T-helper 1 cell (primary cell): ENCODE measurements at places on chromosomes 7 and 10.
A peak's percentile ranks its signal among the peaks of the same experiment; 100 is the strongest.

DNA sequence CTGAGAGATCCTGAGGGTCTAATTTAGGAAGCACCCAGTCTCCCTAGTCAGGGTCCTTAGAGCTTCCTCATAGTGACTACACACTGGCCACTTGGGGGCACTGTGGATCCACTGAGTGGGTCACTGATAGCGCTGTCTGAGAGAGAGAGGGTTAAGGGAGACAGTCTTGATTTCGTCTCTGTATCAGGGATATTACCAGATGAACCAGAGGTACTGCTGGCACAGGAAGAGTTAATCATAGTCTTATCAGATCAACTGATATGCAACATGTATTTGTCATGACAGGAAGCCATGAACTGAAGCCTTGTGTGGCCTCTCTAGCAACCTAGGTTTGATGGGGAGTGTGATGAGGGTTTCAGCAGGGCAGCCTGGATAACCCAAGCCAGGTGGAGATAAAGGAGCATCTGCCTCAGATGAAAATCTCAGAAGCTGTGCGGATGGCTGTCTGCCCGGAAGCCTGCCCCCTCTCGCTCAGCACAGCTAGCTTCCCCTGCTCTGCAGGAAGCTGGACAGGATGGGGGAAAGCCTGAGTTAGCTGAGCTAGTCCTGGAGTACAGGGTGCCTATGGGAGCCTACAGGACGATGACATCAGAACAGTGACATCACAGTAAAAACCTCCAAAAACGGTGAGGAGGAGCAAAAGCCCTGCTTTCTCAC, 214.0 kb upstream of the PRSS1 start:
- DNase-seq = peak; percentile 50

GRCh38 chr7:17255926-17256325, 42.5 kb upstream of the AHR start:
- DNase-seq = no peak

DNA sequence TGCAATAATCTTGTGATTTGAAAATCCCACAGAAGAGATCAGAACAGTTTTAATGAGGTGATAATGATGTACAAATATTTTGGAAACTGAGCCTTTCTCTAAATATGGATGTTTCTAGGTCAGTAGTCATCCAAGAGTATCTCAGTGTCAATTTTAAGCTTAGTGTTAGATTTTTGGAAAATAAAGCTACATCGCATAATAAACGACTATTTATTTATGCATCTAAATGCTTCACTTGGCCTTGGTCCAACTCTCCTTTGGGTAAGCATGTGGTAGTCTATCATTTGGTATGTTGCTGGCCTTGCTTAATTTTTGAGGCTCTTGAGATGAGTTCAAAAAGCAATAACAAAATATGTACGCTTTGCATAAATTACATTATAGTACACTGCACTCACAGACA, 5.4 kb upstream of the PPP1R9A start:
- no peak for DNase-seq

DNA sequence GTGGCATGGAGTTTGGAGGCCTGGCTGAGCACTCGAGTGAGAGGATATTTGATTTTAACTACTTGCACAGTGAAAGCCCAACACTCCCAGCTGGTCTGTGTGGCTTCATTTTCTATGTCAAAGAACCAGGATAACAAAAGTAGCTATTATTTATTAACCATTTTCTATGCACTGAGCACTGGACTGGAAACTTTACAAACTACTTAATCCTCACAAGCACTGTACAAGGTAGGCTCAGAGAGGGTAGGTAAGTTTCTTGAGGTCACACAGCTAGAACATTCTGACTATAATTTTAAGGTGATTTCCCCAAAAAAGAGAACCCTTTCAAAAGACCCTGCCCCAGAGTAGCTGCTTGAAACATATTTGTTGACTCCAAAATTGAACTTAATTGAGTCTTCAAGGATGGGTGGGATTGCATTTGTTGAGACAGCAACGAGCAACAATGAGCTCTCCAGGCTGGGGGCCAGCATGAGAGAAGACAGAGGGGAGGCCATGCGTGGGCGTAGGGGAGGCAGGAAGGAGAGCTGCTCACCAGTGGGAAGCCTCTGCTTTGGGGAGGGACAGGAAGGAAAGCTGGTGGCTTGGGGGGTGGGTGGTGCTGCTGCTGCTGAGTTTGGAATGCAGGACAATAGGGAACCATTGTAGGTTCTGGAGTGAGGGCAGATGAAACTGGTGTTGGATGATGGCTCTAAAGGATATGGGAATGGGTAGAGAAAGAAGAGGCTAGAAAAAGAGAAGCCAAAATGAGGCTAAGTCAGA, 31.5 kb downstream of the FAM241B start:
- DNase-seq = no peak

DNA sequence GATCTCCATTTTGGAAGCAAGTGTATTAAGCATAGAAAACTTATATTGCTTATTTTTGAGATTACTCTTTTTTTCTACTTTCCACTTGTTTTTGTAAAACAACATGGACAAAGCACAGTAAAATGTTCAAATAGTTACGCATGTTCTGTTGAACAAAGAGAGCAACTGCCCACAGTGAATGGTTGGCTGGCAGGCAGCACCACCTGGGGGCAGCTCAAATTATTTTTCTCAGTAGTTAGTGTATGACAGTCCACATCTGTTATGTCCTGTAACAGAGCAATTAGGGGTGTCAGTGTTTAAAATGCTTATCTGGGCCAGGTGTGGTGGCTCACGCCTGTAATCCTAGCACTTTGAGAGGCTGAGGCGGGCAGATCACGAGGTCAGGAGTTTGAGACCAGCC, 46.1 kb upstream of the CACUL1 start:
- no peak for DNase-seq

DNA sequence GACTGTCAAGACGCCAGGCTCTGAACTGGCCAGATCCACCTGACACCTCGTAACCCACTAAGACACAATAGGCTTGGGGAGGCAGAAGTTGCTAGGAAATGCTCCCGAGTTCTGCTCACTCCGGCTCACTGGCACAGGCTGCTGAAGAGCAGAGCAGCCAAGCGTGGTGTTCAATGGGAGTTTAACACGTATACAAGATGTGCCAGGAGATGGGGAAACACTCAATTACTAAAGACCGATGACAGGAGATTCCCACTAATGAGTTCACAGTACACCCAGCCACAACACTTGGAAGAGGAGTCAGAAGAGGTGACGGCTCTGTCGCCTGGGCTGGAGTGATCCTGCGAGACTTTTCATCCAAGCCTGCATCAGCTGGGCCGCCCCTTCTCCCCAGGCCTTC, 303.4 kb downstream of the GFRA1 start:
- DNase-seq = no peak

- no peak for DNase-seq
Measured at GRCh38 chr10:10208196-10208595, 809.5 kb upstream of the CELF2 start.

DNA sequence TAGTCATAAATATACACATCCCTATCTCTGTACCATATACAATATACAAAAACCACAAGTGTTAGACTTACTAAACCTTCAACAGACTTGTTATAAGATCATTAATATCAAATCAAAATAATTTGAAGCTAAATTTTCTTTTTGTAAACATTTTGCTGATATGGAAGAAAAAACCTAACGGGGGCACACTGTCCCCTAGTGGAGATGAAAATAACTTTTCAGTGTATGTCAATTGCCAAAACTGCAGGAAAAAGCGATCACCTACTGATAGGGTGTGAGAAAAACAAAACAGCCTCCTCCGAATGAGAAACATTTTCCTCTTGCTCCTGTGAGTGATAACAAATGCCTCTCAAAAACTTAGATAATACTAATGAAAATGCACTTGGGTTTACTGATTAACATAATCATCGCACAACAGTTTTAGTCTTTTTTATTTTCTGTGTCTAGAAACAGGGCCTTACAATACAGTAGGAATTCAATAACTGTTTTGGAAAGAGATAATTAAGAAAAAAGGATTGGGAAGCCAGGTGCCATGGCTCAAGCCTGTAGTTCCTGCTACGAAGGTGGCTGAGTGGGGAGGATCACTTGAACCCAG, 322.7 kb downstream of the CRPPA start:
- DNase-seq = no peak

DNA sequence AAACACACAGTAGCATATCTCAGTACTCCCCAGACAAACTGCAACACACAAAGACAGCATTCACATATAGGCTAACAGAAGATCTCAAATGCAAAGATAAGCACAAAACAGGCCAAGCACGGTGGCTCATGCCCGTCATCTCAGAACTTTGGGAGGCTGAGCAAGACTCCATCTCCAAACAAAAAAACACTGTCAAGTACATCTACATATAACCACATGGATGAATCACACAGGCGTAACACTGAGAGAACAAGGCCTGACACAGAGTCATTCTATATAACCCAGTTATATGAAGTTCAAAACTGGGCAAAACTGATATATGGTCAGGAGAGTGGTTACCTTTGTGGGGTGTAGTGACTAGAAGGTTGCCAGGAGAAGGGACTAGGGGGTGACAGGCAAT, 506.4 kb downstream of the KCNMA1 start:
- no peak for DNase-seq

- DNase-seq = no peak
Measured at GRCh38 chr7:37205451-37205850, 243.2 kb downstream of the ELMO1 start.

DNA sequence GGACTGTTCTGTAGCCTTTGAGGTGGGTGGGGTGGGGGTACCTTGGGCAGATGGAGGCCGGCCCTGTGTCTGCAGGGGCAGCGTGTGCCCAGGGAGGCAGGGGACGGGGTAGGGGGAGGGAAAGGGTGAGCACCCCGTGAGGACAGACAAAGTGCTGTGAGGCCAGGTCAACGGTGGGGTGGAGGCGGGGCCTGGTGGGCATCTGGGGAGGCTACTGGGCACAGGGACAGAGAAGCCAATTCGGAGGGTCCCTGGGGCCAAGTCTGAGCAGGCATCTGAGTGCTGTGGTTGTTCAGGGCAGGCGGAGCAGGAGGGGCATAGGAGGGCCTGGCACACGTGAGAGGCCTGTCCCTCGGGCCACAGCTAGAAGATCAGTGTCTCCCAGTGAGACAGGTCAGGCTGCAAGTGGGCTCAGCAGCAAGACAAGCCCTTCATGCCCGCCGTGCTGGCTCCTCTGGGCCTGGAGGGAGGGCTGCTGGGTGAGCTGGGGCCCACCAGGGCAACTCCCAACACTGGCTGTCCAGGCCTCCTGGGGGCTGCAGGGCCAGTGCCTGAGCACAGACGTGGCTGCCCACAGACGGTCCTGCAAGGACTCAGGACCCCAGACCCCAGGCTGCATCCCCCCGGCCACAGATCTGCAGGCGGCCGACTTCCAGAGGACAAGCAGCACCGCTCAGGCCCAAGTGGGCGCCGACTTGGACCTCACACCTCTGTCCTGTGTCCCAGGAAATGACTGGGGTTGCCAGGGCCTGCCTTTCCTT, 26.4 kb upstream of the KNDC1 start:
- no peak for DNase-seq

GRCh38 chr10:125125951-125126735, 34.2 kb downstream of the CTBP2 start:
- no peak for DNase-seq

DNA sequence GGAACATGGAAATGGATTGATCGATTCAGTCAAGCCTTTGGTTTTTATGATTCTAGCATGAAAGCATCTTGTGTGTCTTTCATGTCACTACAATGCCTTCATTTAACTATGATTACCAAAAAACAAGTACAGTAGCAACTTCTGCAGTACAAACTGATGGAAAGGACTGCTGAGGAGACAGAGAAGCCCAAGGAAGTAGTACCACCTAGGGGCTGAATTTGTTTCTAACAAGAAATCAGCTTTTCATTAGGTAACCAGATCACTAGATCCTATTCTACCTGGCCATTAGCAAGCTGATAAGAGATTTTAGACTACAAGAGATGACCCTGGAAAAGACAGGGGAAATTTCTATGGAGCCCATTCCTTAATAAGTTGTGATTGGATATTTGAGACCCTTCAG, 3.2 kb upstream of the IFIT1 start:
- no peak for DNase-seq

GRCh38 chr7:99267481-99267840, 5.2 kb upstream of the MYH16 start:
- no peak for DNase-seq

DNA sequence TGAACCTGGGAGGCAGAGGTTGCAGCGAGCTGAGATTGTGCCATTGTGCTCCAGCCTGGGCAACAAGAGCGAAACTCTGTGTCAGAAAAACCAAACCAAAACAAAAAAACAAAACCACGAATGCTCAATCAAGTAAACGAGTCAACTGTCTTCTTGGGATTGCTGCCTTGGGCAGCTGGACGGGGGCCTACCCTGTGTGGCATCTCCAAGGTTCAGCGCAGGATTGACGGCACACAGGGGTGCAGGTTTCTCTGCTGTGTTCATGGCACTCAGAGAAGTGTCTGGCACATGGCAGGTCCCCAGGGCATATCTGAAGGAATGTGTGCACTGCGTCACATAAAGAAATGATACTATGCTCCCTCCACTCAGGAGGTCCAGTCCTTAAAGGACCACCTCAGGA, 25.2 kb upstream of the CRYGN start:
- no peak for DNase-seq
